ENCODE measurements at places on chromosomes 1 and 21.

DNA sequence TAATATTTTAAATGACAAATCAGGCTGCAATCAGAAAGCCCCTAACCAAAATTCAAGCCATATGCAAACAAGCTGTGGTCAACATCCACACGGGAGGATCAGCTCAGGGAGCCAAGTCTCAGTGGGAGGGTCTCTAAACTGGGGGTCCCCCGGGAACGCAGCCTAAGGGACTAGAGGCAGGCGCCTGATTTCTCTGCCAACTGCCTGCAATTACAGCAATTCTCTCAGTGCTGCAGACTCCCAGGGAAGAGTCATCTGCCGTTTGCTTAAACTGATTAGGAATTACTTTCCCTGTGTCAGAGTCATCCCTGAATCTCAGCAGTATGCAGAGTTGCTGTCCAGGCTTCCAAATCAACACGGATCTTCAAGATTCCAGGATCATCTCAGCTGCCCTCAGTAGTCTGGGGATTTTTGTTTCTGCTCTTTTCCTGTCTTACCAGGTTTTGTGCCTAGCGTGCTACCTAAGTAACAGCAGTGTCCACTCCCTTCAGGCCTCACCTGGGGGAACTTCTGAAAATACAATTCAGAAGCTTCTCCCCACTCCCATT lies 247.8 kb downstream of the RRAGC start:
- DNase-seq: no peak

- DNase-seq: no peak
These were observed 139.9 kb downstream of the DSCAM start for GRCh38 chr21:40706806-40707655.

DNA sequence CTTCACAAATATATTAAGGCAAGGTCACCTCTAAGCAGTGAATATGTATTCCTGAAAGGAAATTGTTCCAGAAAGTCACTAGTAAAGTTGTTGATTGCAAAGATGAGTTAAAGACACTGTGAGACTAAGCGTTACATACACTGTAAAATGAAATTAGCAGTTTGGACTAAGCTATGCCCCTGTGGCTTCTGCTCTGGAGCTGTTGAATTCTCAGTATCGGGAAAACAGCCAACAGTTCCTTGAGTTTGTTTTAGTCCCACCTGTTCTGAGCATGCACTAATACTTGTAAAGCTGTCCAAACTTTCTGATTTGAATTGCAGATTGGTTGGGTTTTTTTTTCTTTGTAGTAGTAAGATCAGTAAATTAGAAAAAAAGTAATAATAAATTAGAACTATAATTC lies 21.0 kb downstream of the ANGPTL1 start:
- DNase-seq: no peak

DNA sequence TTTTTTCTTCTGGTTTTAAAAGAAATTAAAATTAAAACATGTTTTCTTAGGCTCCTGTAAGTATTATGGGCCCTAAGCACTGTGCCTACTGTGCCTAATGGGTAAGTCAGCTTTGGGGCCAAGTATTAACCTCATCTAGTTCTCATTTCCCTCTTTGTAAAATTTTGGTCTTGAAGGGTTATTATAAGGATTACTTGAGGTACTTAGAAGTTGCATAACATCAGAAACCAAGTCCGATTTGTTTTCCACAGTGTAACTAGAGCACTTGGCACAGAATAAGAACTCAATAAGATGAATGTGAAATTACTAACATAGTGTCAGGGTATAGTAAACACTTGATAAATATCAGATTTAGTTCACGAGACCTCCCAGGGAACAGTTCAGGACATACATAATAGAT lies 16.4 kb upstream of the OSBPL9 start:
- no peak for DNase-seq

GRCh38 chr1:8873506-8874229 lies 4.8 kb downstream of the ENO1 start:
- peak; percentile 88 for DNase-seq

- DNase-seq: no peak
These were observed 277.7 kb downstream of the SETD4 start for GRCh38 chr21:35782667-35783066.

DNA sequence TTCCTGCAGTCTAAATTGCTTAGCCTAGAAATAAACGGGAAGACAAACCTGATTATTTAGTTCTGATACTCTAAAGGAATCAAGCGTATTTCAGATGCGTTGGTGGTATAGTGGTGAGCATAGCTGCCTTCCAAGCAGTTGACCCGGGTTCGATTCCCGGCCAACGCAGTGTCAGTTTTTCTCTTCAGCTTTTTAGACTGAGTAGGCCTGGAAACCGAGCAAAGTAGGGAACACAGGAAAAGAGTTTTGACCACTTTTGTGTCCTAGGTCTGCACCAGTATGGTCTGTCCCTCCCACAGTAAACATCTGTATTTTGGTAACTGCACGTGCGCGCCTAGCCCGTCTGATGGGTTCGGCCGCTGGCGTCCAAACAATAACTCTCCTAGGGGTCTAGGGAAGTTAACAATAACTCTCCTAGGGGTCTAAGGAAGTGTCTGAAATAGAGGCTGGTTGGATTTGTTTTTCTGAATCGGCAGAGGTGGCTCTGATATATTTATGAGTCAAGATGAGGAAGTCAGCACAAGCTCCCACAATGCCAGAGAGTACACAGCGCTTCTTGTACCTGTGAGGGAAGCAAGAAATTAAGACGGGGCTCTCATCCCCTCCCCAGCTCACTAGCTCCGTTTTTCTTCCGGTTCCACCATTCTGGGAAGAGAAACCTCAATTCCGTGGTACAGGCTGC lies 15.6 kb upstream of the HJV start:
- peak; percentile 92 for DNase-seq

DNA sequence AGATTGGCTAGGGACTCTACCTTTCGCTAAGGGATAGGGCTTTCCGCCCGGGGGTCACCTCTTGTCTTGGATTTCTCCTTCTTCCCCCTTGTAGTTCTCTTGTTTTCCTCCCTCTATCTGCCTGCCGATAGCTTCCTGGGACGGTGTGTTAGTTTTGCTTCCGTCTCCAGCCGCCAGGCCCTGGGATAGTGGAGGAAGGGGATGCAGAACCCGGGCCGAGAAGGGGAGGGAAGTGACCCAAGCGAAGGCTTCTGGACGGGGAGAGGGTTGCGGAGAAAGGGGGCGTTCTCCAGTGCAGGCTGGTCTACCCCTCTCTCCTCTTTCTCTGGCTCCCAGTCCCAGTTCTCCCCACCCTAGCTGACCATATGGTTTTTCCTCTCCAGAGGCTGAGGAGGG lies 871 bp downstream of the TUFT1 start:
- no peak for DNase-seq

DNA sequence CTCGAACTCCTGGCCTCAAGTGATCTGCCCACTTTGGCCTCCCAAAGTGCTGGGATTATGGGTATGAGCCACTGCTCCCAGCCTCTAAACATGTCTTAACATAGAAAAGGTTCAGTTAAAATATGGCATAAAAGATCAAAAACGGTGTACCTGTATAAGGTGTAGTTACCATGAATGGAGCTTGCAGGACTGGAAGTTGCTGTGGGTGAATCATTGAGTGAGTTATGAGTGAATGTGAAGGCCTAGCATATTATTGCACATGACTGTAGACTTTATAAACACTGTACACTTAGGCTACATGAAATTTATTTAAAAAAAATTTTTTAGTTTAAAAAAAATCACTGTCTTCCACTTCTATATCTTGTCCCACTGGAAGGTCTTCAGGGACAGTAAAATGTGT lies 15.7 kb downstream of the ABCD3 start:
- DNase-seq: no peak

- DNase-seq: no peak
These were observed 383.3 kb upstream of the KAZN start for GRCh38 chr1:14215151-14215550.

DNA sequence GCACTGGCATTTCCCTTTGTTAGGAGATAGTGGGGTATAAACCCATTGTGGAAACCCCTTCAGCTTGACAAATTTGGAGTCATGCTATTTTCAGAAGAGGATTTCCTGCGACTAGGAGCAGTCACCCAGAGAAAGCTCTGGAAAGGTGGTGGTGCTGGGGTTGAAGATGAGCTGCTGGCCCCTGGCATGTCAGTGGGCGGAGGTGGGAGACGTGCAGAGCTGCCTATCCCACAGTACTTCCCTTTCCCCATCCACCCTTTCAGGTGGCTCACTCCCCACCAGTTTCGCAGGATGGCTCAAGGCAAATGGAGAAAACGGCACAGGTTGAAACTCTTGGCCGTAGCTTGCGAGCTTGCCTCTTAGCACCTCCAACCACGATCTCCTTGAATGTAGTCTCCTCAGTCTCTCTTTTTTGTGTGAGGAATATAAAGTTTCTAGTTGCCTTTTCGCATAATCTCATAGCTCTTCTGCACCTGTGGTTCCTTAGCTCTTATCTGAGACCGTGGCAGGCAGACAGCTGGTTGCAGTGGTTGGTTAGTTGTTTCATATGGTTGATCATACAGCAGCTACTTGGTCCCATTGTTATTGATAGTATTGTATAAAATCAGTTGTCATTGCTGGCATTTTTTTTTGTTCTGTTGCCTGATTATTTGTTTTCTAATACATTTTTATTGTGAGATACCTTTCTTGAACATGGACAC lies 48.2 kb downstream of the ADARB1 start:
- no peak for DNase-seq

- no peak for DNase-seq
These were observed 117.5 kb downstream of the C1orf21 start for GRCh38 chr1:184504040-184504954.

DNA sequence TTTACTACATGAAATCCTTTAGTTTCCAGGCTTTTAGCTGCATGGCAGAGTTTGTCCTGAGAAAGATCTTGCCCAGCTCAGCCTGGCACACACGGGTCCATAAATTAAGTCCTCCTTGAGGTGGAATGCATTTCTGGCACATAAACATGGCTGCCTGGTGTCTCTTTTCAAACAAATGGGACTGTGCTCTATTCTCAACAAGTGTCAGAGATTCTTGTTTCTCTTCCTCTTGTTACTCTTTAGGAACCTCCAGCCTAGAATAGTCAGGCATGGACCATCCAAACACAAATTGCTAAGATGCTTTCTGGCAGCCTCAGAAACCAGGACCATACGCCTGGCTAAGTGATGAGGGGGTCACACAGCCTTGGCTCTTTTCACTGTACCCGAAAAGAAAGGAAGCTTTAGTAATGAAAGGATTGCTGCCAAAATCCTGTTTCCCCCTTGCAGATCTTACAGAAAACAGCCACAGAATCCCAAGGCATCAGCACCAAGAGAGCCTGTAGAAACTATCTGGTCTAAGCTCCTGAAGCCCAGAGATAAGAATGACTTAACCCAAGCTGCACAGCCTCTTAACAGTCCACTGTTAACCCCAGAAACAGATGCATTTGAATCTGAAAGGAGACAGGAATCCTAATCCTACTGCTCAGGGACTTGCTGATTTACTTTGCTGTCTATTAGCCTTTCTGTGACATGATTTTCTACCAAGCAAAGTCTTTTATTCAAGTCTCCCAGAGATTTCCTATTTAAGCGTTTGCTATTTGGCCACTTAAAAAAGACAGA lies 31.9 kb upstream of the NRDC start:
- DNase-seq: no peak

- no peak for DNase-seq
These were observed 138.4 kb downstream of the NOS1AP start for GRCh38 chr1:162207862-162208261.

- no peak for DNase-seq
These were observed 77.5 kb upstream of the KCNK2 start for GRCh38 chr1:215005078-215005477.

DNA sequence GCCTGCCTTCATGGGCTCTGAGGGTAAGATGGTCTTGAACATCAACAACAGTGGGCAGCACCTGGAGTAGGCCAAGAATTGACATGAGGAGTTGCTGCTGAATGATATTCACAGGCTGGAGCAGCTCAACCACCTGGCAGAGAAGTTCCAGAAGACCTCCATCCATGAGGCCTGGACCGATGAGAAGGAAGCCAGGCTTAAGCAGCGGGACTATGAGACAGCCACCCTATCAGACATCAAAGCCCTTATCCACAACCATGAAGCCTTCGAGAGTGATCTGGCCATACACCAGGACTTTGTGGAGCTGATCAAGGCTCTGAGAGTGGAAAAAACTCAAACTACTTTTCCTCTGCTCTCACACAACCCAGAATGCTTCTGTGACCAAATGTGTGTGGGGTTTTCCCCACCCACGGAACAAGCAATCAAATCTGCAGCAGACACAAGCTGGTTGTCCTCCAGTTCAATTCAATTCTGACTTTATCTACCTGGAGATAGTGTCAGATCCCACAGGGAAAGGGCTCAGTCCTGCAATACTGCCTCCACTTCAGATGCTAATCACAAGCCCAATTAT lies 12.1 kb upstream of the EPHA10 start:
- no peak for DNase-seq

DNA sequence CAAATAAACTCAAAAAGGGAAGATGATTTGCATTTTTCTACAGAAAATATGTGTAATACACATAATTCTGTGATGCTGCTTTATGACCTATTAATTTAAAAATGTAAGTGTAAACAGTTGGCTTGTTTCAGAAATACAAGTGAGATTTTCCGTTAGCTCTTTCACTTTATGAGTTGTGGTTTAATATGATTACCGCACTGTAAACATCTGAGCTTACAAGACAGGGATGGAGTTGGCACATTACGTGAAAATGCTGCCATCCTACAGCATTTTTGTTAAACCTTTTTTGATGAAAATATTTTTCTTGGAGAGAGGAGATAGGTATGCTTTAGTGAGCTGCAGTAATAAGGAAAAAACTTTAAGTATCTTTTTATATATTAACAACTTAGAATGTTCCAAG lies 426.8 kb upstream of the ADAMTS5 start:
- DNase-seq: no peak

GRCh38 chr21:41612674-41613532 lies 104.9 kb upstream of the TMPRSS2 start:
- peak; percentile 67 for DNase-seq

GRCh38 chr1:9376886-9377333 lies 84.2 kb downstream of the SPSB1 start:
- no peak for DNase-seq

DNA sequence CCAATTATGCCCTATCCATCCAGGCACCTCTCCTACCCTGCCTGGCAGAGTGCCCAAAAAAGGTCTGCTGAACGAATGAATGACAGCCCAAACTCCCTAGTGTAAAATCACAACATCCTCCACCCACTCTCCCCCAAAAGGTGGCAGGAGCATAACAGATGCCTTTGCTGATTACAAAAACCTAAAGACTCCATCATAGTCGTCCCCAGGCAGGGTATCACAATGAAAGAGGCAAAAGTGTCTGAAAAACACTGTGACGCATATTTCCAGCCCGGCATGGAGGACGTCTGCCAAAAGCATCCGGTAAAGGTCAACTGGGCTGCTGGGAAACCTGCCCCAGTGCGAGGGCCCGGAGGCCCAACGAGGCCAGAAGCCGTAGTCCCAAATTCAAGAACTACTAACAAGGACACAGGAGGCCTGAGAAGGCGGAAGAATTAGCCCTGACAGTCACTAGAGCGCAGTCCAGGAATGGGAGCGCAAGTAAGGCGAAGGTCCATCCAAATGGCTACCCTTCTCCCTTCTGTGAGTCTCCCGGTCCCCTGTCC lies 576 bp downstream of the SMIM12 start:
- DNase-seq: peak; percentile 71

DNA sequence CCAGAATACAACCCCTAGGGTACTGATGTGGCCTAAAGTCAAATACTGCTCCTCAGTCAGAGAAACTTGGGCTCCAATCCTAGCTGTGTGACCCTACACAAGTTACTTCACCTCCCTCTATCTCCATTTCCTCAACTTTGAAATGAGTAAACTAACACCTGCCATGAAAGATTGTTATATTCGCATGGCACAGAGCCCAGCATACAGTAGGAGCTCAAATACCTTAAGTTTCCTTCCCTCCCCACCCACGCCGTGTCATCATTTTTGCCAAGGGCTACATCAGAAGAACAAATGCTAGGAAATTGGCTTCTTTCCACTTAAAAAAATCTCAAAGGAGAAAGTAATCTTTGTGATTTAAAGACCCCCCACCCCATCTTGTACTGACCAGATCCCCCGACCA lies 22.2 kb upstream of the ZNF362 start:
- DNase-seq: no peak

Data from activated CD8-positive, alpha-beta memory T cell treated with anti-CD3 and anti-CD28 coated beads, Interleukin-2, amount 50 U/mL, for 48 hours (primary cell).